CMK (cell line): ENCODE measurements at places on chromosomes 1 and 21.

GRCh38 chr1:7171168-7171567 lies 385.9 kb downstream of the CAMTA1 start:
- no peak for DNase-seq

DNA sequence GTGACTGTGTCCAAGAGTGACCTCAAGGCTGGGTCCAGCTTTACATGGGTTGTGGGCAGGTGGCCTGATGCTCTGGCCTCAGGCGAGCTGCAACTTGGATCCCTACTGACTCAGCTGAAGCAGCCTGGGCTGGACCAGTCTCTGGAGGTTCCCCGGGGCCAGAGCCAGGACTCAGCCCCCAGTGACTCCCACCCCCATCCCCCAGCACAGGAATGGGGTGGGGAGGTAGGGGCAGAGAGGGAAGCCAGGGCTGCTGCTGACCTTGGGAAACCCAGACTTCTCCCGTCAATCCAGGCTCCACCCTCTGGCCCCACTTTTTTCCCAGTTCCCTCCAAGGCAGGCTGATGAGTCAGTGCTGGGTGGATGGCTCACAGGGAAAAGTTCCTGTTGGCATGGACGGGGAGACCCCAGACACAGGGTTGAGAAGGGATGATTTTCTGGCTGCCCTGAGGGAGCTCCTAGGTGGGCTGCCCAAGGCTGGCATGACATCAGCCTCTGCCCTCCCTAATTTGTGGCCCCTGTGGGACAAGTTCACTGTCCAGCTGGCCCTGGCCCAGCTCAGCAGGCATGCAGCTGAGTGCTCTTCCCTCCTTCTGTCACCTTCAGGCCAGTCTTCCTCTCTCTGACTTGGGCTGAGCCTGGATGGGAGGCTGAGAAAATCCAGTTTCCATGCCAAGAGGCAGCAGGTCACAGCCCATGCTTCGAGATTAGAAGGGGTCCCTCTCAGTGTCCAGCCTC lies 2.2 kb downstream of the ZC3H12A start:
- DNase-seq = no peak

DNA sequence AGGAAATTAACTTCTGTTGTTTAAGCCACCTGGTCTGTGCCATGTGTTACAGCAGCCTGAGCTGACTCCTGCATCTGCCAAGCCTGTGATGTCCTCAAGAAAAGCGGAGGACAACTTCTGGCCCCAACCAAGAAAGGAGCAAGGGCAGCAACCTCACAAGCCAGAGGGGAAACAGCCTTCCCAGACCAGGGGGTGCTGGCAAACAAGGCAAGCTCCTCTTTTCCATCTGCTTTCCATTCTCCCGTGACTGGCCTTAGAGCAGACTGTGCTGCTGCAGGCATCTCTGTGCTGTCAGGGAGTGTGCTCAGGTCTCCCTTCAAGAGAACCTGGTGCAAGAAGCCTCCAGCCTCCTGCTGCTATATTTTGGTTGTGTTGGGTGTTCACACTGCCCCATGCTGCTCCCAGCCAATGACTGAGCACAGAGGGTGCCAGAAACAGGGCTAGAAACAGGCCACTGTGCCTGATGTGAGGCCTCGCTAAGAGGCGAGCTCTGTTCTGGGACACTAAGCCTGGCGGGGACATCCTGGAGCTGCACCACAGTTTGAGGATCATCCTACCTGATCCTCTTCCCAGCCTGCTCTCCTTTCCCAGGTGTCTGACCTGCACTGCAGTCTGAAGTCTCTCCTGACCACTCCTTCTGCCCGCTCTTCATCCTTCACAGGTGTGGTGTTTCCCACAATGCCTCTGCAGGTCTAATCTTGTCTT lies 27.5 kb upstream of the SLAMF9 start:
- no peak for DNase-seq

GRCh38 chr1:9107136-9107535 lies 21.8 kb downstream of the GPR157 start:
- no peak for DNase-seq

DNA sequence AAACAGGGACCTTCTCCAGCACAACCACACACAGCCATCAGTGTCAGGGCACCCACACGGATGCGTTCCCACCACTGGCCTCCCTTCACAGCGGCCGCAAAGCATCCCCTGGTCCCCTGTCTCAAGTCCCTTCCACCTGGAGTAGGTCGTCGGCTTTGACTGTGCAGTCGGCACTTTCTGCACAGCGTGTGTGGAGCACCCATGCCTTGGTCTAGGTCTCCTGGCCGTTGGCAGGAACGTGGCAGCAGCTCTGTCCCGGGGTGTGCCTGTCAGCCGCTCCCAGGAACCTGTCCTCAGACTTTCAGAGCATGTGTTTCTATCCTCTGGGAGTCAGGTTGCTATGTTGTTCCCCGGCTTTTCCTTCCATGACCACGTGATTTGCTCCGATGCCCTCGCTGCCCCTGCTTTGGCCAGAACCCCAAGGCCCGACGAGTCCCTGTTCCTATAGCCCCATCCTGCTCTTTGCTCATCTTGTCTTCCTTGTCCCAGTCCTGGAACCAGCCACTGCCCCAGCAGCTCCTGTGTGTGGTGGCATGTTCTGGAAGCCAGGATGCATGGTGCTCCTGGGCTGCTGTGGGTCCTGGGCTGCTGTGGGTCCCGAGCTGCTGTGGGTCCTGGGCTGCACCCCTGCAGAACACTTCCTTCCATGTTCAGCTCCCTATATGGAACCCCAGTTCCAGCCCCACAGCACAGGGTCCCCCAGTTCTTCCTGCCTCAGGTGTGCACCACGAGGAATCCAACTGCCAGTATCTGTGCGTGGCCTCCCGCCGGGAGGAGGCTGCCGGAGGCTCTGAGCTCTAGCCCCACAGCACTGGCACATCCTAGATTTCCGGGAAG lies 84.2 kb upstream of the COL6A1 start:
- DNase-seq = no peak
